ENCODE measurements at places on chromosomes 13 and 19.

GRCh38 chr19:17479325-17479791, 9.0 kb downstream of the SLC27A1 start:
- no peaks in the 10 kb centered on the region for H3K27me3 ChIP-seq
- H3K4me3 ChIP-seq = no peak overlapping the region
- no peaks in the 10 kb centered on the region for H3K36me3 ChIP-seq
- H3K27ac ChIP-seq = no peak overlapping the region

- DNase-seq = peak; percentile 99
- peak within 1 kb of the TSS; percentile 94 for H3K27ac ChIP-seq
- no peaks in the 10 kb centered on the region for H3K27me3 ChIP-seq
- H3K4me3 ChIP-seq = peak within 1 kb of the TSS; percentile 88
- H3K36me3 ChIP-seq = peaks cover 29% of the 10 kb centered on the region
Observed at GRCh38 chr19:41439441-41440222, at the start of gene DMAC2. Gene DMAC2 (minus strand): TSS chr19:41439912. CDS start chr19:41439899, 13 bp downstream.

DNA sequence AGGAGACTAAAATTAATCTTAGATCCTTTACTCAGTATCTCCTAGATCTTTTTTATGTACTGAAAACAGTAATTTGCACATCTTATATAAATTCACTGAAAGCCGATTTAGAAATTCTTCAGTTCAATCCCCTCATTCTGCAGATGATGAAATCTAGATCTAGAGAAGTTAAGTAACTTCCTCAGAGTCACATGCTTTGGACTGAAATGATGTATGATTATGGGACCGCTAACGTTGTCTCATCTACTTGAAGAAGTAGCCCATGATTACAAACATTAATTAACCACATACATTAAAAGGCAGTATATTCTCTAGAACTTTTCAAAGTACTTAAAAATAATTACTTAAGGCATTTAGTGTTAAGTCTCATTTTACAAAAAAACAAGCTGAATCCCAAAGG, 37.8 kb downstream of the ELF1 start:
- peaks cover 88% of the 10 kb centered on the region for H3K4me1 ChIP-seq
- H3K36me3 ChIP-seq = peaks cover 4% of the 10 kb centered on the region
- H3K4me3 ChIP-seq = peak overlapping the region; percentile 45
- DNase-seq = no peak

GRCh38 chr19:3720349-3720917, 12.2 kb downstream of the TJP3 start:
- H3K4me1 ChIP-seq = peaks cover 15% of the 10 kb centered on the region
- H3K27ac ChIP-seq = no peak overlapping the region
- no peak overlapping the region for H3K4me3 ChIP-seq

DNA sequence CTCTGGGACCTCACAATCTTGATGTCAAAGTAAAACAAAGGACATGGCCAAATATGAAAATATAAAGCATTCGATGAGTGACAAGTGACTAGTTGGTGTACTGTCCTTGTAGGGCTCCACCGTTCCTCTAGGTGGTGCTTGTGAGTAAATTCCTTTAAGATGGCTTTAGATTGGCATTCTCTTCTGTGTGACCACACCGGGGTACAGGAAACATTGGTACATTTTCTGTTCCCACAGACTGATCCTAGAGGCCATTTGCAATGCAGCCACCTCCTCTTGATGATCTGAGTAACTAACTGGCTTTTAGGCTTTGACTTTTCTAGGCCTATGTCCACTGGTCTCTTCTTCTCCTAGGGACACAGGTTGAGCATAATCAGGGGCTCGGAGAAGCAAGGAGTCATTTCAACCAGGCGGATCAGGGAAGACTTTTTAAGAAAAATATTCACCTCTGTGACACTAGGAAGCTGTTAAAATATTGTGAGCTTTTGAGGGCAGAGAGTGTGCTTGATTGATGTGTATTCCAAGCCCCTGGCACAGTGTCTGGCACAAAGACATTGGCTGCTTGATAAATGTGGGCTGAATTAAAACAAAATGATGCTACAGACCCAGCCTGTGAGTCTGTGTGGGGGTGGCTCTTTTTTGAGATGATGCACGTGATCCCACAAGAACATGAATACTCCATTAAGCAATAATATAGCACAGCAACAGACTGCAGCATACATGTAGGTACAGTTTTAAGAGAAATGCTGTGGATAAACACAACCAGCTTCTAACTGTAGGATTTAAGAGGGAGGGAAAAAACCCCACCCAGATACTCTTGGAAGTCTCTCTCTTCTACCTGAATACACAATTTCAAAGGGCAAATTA, 21.0 kb downstream of the EPSTI1 start:
- H3K27me3 ChIP-seq = no peaks in the 10 kb centered on the region
- peaks cover 29% of the 10 kb centered on the region for H3K4me1 ChIP-seq
- peaks cover 4% of the 10 kb centered on the region for H3K36me3 ChIP-seq
- no peak for DNase-seq
- H3K4me3 ChIP-seq = no peak overlapping the region

DNA sequence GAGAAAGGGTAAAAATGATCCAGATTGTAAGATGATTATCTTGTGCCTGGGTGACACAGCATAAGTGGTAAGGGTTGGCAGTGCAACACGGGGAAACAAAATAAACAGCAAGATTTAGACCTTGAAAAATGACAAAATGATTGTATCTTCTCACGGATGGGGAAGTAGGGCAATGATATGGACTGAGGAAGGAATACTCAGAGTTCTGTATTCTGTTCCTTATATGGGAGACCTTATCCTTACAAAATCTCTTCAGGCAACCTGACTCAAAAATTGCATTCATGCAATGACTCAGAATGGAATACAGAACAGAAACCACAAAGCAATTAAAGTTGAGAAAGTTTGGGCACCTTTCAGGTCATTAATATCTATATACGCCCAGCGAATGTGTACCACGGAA, 149.0 kb downstream of the HS6ST3 start:
- no peaks in the 10 kb centered on the region for H3K36me3 ChIP-seq
- no peak overlapping the region for H3K4me3 ChIP-seq
- no peaks in the 10 kb centered on the region for H3K27me3 ChIP-seq
- H3K27ac ChIP-seq = no peak overlapping the region

DNA sequence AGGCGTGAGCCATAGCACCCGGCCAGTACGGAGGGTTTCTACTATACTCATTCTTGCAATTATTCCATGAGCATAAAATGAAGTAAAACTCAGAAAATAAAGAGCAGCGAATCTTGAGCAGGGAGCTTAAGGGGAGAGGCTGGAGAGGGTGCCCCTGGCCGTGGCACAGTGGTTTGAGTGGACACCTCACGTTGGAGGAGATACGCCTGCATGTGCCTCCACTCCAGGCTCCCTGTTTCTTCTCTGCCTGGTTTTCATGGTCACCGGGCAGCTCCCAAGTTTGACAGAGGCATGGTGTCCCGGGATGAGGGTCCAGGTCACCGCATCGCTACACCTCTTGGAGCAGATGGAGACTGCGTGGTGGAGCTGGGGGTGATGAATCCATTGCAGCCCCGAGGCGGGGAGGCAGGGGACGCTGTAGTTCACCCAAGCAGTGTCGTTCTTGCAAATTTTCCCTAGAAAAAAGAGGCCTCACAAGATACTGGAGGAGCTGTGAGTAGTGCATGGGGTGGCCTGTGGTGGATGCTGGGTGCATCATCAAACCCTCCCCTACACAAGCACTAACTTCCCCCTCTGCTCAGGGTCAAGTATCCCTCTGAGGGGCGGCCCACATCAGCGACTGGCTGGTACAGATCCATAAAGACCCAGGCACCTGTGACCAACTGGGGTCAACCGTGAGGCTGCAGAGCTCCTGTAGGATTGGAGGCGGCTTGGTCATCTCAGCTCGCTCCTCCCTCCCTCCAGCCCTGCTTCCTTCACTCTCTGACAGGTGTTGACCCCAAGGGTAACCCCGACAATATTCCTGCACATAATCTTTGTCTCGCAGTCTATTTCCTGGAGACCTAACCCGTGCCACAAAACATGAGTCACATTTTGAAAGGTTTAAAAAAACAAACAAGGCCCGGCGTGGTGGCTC, 3.6 kb upstream of the MIER2 start:
- H3K36me3 ChIP-seq = no peaks in the 10 kb centered on the region
- H3K4me3 ChIP-seq = no peak overlapping the region
- no peaks in the 10 kb centered on the region for H3K27me3 ChIP-seq
- H3K4me1 ChIP-seq = peaks cover 10% of the 10 kb centered on the region
- DNase-seq = no peak

DNA sequence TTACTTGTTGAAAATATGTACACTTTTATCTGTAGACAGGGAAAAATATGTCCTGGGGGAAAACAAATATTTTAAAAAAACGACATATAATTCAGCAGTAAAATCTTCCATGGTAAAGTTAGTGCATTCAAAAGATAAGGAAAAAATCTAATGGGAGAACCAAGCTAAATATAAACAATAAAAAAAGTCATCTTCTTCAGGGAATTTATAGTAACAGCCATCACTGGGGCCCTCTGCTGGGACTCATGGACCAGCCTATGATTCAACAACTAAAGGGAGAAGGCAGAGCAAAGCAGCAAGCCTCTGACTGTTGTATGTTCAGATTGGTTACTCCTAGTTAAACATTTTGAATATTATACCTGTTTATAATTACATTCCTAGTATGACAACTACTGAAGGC, 93.0 kb downstream of the ITGBL1 start:
- no peaks in the 10 kb centered on the region for H3K4me1 ChIP-seq
- H3K27me3 ChIP-seq = no peaks in the 10 kb centered on the region
- no peak overlapping the region for H3K4me3 ChIP-seq
- no peaks in the 10 kb centered on the region for H3K36me3 ChIP-seq

DNA sequence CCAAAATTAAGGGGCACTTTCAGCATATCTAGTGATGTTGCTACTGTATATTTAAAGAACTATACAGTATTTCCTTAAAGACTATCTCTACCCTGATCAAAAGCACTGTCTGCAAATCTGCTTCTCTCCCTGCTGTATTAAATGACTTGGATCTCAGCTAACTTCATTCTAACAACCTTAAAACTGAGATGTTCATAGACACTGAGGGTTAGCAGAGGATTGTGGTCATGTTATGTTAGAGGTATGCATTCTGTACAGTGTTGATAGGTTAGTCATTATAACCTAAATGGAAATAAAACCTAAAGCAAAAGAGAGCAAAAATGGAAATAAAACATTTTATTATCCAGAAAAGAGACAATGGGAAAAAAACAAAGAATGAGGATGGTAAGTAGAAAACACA, 9.9 kb downstream of the GPR183 start:
- no peaks in the 10 kb centered on the region for H3K27me3 ChIP-seq
- no peak overlapping the region for H3K27ac ChIP-seq
- no peak overlapping the region for H3K4me3 ChIP-seq
- H3K4me1 ChIP-seq = peaks cover 12% of the 10 kb centered on the region
- H3K36me3 ChIP-seq = no peaks in the 10 kb centered on the region
- no peak for DNase-seq

GRCh38 chr13:45200701-45201232, at the start of gene KCTD4:
Gene KCTD4 (minus strand): TSS chr13:45201045. CDS start chr13:45194567, 6,478 bp downstream.
- H3K27ac ChIP-seq = no peak within 1 kb of the TSS
- H3K27me3 ChIP-seq = no peaks in the 10 kb centered on the region
- peaks cover 5% of the 10 kb centered on the region for H3K4me1 ChIP-seq

- no peak overlapping the region for H3K27ac ChIP-seq
- no peak for DNase-seq
- no peaks in the 10 kb centered on the region for H3K4me1 ChIP-seq
- no peak overlapping the region for H3K4me3 ChIP-seq
- H3K27me3 ChIP-seq = no peaks in the 10 kb centered on the region
Observed at GRCh38 chr13:103557878-103558277, 491.7 kb upstream of the SLC10A2 start.

DNA sequence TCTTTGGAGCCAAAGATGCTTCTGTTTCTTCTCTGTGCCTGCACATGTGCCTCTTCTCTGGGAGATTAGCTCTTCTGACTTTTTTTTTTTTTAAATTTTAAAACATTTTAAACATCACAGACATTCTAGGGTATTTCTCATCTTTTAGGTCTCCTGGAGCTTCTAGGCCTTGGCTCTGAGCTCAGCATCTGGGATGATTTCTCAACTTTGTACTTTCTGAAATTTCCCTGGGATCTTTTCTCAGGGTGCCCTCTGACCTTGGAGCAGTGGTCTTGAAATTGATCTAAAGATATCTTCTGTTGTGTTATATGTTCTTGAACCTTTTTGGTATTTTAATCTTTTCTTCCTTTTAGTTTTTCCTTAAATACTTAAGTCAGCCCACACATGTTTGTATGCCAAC, 6.2 kb downstream of the WASF3 start:
- DNase-seq = no peak
- peaks cover 14% of the 10 kb centered on the region for H3K4me1 ChIP-seq
- H3K27me3 ChIP-seq = no peaks in the 10 kb centered on the region
- H3K27ac ChIP-seq = no peak overlapping the region
- H3K36me3 ChIP-seq = no peaks in the 10 kb centered on the region
